Foreskin keratinocyte (primary cell): ENCODE measurements at places on chromosomes 2 and 18. TPM values are rescaled to one million over a fixed set of nuclear protein-coding genes. Genes with fewer than 3 reads are reported as not detected.

Gene CENPO
- total RNA-seq = 29.8 and 31.2 TPM in 2 replicates

Gene DBI
- total RNA-seq = 457 and 495 TPM in 2 replicates

Gene ASPRV1
- total RNA-seq = 0.21 and 0.37 TPM in 2 replicates

Gene SERPINB13
- total RNA-seq = 5.9 and 6.0 TPM in 2 replicates

Gene NFATC1
- 4.4 and 7.3 TPM in 2 replicates for total RNA-seq

Gene PLCD4
- 4.0 and 4.1 TPM in 2 replicates for total RNA-seq
